NCI-H345 (cell line): ENCODE measurements at places on chromosomes 12 and 14.
A peak's percentile ranks its signal among the peaks of the same experiment; 100 is the strongest.

- DNase-seq: no peak
These were observed 28.3 kb downstream of the VSX2 start for GRCh38 chr14:74267588-74267987.

DNA sequence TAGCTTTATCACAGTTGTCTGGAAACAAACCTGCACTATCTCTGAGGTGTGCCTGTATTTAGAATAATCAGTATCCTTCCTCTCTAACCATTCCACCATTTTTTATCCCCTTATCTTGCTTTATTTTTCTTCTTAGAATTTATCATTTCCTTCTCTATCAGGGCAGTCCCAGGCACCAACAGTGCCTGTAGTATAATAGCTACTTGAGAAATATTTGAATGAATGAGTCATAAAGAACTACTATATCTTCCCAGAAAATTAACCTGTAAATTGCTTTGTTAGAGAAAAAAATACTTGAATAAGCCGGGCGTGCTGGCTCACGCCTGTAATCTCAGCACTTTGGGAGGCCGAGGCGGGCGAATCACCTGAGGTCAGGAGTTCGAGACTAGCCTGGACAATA is 21.2 kb upstream of the FOXJ2 start:
- DNase-seq: no peak

- no peak for DNase-seq
These were observed 1.9 kb upstream of the GPR33 start for GRCh38 chr14:31489691-31490090.

GRCh38 chr14:86838363-86838762 is 1154.6 kb downstream of the GALC start:
- no peak for DNase-seq

GRCh38 chr14:83173687-83174086 is 1640.0 kb upstream of the SEL1L start:
- no peak for DNase-seq

GRCh38 chr14:99515301-99516155 is 34.3 kb downstream of the CCNK start:
- no peak for DNase-seq

DNA sequence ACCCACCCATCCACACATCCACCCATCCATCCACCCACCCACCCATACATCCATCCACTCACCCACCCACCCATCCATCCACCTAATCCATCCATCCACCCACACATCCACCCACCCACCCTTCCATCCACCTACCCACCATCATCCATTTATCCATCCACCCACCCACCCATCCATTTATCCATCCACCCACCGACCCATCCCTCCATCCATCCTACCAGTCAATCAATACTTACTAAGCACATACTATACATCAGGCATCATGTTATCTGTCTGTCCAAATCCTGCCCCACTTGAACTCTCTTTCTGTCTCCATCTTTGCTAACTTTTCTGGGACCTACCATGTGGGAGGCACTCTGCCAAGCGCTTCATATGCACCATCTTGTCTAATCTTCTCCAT is 15.4 kb downstream of the GALNT9 start:
- no peak for DNase-seq

DNA sequence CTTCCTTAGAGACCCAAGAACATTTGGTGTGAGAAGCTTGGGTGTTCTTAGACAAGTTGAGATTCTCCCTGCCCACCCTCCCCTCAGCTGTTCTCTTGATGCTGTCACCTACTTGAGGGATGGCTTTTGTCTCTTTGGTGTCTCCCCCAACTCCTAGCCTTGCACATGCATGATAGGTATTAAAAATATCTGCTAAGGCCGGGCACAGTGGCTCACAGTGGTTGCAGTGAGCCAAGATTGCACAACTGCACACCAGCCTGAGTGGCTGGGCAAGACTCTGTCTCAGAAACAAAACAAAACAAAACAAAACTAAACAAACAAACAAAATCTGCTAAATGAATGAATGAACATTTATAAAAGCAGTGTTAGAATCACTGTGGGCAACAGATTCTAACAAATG is 261.1 kb downstream of the AKAP6 start:
- no peak for DNase-seq

DNA sequence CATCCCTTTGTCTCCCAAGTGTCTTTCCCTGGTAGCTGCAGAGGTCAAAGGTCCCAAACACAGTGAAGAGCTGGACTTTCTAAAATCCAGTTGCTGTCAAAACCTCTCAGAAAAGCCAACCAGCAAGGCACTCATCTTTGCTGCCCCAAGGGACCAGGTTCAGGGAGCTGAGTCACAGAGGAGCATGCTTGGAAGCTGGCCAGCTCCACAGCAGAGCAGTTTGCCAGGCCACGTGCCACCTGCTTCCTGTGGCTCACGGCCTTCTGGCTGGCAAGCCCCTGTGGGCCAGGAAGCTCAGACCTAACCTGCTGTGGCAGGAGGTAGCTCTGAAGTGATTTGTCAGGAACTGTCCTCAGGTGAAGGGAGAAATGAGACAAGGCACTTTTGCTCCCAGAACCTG is 3.6 kb downstream of the ISCU start:
- peak; percentile 94 for DNase-seq

DNA sequence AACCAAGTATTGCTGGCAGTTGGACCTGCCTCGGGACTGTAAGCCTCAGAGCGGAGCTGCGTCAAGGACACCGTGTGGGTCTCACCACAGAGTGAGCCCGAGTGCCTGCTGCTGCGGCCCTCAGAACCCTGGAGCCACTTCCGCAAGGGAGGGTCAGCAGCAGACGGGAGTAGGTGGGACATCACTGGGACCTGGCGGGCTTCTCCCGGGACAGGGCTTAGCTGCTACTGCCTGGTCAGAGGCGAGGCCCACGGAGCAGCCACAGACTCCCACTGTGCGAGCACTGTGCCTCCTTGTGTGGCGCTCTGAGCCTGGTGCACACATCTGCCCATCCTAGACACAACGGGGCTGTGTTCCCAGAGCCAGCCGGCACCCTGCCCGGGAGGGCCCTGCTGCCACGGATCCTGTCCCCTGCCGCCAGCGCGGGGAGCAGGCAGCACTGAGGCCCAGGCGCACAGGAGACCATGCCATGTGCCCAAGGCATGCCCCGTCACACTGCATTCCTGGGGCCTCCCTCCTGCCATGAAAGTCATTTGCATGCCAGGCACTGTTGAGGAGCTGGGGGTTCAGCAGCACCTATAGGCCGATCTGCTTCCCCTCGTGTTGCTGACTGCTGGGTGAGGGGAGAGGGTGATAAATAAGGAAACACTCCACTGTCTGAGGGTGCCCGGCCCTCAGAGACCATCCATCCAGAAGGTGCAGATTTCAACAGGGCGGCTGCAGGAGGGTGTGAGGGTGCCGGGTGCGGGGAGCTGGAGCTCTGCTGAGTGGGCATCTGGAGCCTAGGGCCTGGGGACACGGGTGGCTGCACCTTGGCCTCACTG is 10.0 kb downstream of the HIP1R start:
- DNase-seq: no peak

DNA sequence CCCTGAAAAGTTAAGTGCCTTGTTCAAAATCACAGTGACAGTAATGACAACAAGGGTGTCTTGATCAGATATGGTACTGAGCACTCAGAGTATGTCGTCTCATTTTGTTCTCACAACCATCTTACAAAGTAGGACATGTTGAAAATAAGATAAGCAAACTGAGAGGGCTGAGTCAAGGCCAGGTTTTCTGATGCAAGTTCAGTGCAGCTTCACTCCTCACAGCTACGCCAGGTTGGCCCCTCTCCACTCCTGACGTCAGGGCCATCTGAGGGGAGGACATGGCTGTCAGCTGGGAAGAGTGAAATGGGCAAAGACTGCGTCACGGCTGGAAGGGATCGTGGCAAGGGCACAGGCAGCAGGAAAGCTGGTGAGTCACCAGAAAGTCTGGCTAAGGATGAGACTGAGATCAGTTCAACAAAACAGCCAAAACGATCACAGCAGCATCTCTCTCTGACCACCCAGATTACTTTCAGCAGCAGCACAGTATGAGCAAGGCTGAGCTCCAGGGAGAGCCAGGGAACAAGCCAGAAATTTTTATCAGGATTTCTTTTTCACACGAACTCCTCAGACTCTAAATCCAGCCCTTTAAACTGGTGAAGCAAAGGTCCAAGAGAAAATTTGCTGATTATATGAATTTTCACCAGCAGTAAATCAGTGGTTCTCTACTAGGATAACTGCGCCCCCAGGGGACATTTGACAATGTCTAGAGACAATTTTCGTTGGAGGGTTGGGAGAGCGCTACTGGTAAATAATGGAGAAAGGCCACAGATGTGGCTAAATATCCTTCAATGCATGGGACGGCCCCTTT is 297.9 kb upstream of the AMIGO2 start:
- no peak for DNase-seq

DNA sequence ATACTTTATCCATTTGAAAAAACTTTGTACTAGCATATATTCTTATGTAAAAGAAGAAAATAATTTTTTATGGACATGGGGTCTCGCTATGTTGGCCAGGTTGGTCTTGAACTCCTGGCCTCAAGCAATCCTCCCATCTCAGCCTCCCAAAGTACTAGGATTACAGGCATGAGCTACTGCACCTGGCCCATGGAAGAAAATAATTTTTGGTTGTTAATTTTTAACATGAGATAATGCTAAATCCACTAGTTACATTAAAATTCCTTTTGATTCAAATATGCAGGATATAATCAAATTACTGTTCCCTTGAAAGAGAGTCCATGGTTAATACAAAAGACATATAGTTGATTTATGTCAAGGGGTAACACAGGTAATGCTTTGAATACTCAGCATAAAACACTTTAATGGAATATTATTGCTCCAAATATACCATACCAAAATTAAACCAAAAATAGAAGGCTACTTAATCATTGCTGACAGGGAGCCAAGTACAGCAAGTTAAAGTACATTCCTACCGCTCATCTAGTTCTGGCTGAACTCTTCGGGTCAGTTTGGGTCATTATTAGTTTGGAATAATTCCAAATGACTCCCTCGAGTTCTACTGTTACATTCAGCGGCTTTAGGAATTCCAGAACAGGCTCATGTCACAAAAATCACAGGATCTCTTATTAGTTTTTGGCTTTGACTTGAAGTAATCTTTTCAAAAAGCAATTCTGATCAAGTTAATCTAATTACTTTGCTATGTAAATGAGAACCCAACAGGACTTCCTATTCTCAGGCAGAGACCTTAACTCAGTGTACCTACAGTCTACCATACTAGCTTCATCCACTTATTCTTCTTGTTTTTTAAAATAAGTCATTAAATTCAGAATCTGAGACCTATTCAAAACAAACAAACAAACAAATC is 6.1 kb downstream of the SOS2 start:
- DNase-seq: no peak

DNA sequence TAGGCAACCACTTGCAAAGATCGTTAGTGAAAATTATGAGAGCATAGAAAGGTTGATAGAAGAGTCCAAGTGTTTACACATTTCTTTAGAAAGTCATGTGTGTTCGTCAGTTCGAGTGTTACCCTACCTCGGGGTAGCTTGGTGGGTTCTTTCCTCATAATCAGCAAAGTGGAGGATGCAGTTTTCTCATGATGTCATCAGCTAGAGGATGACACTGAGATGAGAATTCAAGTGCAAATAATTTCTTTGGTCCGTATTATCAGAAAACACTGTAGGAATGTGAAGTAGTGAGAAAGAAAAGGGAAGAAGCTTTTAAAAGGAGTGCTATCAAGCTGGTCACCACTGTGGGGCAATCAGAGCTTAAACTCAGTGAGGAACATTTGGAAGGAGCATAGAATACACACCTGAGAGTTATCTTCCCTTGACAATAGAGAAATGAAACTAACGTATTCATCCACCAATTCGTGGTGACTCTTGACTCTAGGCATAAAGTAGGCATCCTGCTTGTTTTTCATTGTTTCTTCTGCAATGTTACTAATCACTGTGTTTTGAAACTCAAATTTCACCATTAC is 1340.9 kb upstream of the TMEM132C start:
- DNase-seq: no peak

GRCh38 chr12:10012630-10013330 is 2.4 kb downstream of the CLEC12B start:
- DNase-seq: no peak

DNA sequence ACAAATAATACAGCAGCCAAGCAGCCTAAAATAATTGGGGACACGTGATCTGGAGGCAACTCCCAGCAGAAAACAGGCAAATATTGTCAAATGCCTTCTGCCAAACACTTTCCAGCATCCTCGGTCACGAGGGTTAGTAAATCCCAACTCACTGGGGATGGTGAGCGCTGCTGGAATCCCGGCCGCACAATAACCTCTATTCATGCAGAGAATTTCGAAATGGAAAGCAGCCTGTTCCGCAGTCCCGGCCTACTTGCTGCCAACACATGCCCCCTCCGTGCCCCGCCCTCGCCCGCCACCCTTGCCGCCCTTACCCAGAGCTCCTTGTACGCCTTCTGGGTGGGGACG is 62.2 kb downstream of the RFX4 start:
- peak; percentile 89 for DNase-seq

DNA sequence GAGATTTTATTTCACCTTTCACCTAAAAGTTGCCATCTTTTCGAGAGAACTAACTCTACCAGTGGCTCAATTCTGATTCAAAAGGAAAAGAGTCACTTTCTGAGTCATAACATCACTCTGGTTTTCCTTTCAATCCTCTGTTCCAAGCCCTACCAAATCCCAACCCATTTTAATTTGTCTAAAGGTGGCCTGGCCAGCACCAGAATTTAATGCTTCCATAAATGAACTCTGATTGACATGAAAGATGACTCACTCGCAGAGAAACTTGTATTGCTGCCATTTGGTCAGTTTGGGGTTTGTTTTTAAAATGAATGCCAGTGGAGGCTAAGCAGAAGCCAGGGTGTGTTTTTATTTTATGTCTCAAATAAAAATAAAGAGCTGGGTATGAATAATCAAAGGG is 117.4 kb upstream of the SOX5 start:
- no peak for DNase-seq

- no peak for DNase-seq
These were observed 12.2 kb upstream of the KRT86 start for GRCh38 chr12:52262286-52262685.

DNA sequence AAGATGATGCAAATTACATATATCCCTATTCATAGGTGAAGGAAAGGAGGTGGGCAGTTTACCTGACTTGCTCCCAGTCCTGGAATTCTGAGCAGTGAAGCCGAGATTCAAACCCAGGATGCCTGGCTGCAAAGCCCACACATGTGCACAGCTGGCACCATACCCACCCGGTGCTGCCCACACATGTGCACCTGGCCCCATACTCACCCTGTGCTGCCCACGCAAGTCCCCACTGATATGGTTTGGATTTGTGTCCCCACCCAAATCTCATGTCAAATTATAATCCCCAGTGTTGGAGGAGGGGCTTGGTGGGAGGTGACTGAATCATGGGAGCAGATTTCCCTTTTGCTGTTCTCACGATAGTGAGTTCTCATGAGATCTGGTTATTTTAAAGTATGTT is 179.2 kb upstream of the C14orf180 start:
- DNase-seq: no peak

- no peak for DNase-seq
These were observed 61.2 kb downstream of the ATG14 start for GRCh38 chr14:55350461-55350860.

GRCh38 chr14:22122829-22123560 is 449.4 kb upstream of the OR4E1 start:
- no peak for DNase-seq

- no peak for DNase-seq
These were observed 237.9 kb downstream of the PAWR start for GRCh38 chr12:79452906-79453305.
